ENCODE measurements at places on chromosomes 2 and 18.

DNA sequence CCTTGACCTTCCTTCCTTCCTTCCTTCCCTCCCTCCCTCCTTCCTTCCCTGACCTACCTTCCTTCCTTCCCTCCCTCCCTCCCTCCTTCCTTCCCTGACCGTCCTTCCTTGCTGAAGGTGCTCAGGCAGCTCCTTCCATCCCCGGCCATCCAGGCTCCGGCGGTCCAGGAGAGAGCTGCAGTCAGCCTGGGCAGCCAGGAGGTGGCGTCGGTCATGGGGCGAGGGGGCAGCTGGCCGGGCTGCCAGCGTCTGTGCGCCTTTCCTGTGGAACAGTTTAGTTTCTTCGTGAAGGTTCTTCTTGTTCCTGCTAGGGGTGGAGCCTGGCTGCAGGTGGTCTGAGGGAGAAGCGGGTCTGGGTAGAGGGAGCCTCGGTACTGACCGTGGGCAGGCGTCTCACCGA, 15.7 kb downstream of the GPR35 start:
- peak; percentile 6 for DNase-seq

DNA sequence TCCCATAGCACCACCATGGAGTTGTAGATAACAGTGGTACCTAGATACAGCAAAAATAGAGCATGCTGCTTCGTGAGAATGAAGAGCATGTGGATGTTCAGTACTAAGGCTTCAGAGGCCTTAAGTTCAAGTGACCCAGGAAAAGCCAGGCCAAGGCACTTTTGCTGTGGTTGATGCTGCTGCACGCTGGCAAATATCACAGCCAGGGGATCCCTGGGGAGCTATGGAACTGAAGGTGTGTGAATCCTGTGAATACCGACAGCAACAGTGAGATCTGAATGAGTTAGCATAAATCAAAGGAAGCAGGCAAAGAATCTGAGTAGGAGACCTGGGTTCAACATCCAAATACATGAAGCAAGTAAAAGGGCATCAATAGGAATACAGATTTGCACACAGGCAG, 158.6 kb upstream of the THUMPD2 start:
- no peak for DNase-seq

- DNase-seq, result no peak
Observed at GRCh38 chr2:204967199-204967960, 422.1 kb downstream of the PARD3B start.

- no peak for DNase-seq
Observed at GRCh38 chr2:10256031-10256514, 46.6 kb upstream of the HPCAL1 start.

DNA sequence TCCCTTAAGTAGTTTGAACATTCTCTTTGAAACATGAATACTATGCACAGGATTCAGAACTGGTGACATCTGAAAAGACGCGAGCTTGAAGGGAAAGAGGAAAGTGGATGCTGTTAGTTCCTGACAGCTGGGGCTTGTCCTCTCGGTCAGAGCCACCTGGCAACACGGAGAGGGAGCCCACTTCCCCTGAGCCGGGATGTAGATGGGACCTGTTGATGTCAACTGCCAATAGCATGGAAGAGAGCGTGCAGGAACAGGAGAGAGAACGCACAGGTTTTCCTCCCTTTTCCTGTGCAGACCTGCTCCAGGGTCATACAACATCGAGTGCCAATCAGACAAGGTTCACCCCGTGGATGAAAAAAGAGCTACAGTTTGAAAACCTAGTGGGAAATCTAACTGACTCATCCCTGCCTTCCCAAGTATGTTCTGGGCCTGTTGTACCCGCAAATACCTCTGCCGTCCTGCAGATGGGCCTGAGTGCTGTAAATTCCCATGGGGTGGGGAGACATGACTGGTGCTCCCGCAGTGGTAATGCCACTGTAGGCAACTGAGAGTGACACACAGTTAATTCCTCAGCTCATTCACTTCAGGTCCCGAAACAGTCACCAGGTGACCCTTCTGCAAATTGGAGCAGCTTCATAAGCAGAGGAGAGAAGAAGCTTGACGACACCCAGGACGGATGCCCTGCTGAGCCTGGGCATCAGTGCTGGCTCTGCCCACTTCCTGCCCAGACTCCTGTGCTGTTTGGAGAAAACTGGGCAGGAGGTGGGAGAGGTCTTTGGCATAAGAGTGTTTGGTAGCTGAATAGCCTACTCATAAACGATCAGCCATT, 13.9 kb upstream of the MBP start:
- no peak for DNase-seq

- DNase-seq, result peak; percentile 76
Observed at GRCh38 chr2:170214309-170214948, 36.5 kb downstream of the MYO3B start.

DNA sequence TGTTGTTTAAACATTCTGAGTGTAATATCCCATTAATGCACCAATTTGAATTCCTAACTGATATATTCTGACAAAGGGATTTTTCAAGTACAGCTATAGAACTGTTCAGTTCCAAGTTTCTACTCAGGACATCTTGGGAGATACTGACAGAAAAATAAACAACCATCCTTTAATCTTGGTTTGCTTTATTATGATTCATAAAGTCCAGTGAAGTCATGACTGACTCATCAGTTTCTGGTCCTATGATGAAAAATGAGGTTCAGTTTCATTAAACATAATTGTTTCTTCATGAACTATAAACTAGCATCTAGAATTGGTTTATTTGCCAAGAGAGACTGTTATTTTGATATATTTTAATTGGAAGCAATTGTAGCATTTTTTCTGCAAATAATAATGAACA, 896.2 kb downstream of the CCDC85A start:
- no peak for DNase-seq

- DNase-seq, result no peak
Observed at GRCh38 chr2:209977386-209978239, 24.8 kb upstream of the RPE start.

DNA sequence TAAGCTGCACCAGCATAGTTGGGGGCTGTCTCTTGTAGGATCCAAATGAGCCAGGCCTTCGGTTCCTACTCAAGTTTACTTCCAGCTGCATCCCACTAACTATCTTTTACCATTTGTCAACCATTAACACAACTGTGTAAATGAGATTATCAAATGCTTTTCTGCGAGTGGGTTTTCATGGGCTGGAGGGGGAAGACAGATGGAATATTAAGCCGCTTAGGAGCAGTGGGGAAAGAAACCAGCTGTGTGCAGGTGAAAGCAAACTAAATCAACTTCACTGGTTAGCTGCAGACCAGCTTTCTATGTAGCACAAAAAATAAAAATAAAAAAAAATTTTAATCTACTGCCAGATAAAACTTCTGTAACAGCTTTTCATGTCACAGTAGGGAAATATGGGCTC, 307.3 kb upstream of the FBXO11 start:
- no peak for DNase-seq

- DNase-seq, result no peak
Observed at GRCh38 chr2:201704536-201704935, 6.1 kb upstream of the MPP4 start.

DNA sequence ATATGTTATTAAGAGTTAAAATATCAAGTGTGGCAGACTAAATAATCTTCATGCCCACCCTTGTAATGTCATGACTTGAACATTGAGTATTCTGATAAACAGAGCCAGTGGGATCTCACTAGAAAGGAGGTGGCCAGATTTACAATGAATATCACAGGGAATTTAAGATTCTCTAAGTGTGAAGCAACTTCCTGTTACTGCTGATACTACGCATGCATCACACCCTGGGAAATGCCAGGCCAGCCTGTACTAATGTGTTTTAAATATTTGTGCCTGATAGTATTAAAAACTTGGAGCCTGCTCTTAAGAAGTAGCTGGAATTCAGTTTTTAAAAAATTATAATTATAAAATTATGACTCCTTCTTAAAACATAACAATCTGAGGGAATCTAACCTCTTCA, 148.3 kb downstream of the LAMA3 start:
- DNase-seq, result no peak

GRCh38 chr2:17163638-17164037, 354.6 kb downstream of the RAD51AP2 start:
- DNase-seq, result no peak

DNA sequence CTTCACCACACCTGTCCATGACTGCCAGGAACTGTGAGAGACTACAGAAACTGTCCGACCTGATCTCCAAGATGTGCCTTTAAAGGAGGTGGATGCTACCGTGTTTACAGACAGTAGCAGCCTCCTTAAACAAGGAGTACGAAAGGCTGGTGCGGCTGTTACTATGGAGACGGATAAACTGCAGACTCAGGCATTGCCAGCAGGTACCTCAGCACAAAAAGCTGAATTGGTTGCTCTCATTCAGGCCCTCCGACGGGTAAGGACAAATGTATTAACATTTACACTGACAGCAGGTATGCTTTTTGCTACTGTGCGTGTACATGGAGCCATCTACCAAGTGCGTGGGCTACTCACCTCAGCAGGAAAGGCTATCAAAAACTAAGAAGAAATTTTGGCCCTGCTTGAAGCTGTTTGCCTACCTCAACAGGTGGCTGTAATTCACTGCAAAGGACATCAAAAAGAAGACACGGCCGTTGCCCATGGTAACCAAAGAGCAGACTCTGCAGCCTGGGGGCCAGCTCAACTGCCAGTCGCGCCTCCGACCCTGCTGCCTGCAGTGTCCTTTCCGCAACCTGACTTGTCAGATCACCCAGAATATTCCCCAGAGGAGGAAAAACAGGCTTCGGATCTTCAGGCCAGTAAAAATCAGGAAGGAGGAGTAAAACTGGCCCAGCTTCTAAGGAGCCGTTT, 30.9 kb downstream of the SKA1 start:
- DNase-seq, result peak; percentile 41

- DNase-seq, result no peak
Observed at GRCh38 chr18:46343931-46344372, 239.8 kb downstream of the HAUS1 start.

DNA sequence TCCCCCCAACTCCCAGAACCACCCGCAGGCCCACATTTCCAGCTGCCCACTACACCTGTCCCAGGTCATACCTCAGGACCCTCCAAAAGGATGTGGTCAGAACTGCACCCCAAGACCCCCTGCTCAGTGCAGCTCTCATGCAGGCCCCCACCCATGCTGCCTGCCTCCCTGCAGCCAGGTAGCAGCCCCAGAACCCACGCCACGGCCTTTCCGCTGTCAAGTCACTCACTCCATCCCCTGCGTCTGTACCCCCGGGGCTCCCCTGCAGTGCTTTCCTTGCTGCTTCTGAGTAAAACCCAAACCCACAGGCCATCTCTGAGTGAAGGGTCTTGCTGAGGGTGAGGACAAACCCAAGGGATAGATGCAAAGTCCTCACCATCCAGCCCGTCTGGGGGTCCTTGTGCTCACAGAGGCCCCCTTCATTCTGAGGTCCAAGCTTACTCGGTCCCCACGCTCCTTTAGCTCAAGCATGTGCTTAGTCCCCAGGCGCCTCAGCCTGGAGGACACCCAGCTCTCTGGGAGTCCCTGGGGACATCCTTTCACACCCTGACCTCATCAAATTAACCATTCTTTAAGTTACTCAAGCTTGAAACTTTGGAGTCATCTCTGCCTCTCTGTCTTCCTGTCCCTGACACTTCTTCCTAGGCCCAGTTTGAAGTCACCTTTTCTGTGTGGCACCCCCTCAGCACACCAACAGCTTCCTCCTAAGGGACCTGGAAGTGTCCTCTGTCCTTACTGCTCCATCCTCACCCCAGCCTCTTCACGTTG, 130.1 kb downstream of the SMAD7 start:
- no peak for DNase-seq

- DNase-seq, result no peak
Observed at GRCh38 chr2:19767899-19768298, 133.9 kb downstream of the TTC32 start.

DNA sequence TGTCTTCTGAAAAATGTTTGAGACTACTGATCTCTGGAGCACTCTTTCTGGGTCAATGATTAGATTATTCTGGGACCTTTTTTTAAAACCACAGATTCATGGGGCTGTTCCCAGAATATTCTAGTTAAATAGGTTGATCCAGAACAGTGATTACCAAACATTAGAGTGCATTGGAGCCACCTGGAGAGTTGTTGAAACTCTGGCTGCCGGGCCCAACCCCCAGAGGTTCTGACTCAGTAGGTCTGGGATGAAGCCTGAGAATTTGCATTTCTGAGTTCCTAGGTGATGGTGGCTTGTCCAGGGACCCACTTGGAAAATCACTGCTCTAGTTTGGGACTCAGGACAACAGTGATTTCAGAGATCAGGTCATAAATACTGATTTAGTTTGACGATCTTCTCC, 197.3 kb downstream of the PTPRM start:
- no peak for DNase-seq

- DNase-seq, result no peak
Observed at GRCh38 chr2:84882775-84883550, 2.1 kb upstream of the TRABD2A start.

GRCh38 chr2:126635281-126635680, 20.7 kb upstream of the GYPC start:
- no peak for DNase-seq

- no peak for DNase-seq
Observed at GRCh38 chr2:157894694-157895435, 18.7 kb upstream of the ACVR1 start.

GRCh38 chr2:233689501-233689900, 3.2 kb upstream of the UGT1A6 start:
- no peak for DNase-seq
